Endothelial cell of umbilical vein (primary cell): ENCODE measurements at places on chromosomes 1 and 21.

DNA sequence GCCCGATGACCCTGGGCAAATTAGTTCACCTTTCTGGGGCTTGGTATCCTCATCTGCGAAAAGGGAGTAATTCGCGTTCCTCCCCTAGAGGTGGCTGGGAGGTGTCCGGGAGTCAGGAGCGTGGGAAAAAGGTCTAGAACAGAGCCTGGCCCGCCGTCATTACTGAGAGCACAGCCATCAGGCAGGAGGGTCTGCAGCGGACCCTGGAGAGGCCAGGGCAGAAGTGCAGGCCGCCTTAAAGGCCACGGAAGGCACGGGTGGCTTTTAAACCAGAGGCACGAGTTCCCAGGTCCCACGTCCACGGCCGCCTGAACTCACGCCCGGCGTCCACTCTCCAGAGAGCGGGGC, 850 bp downstream of the PANK4 start:
- no peak for DNase-seq

GRCh38 chr1:39987869-39988268, 32.9 kb downstream of the MFSD2A start:
- DNase-seq: peak; percentile 82

GRCh38 chr1:54846716-54847284, 40.2 kb downstream of the DHCR24 start:
- no peak for DNase-seq

DNA sequence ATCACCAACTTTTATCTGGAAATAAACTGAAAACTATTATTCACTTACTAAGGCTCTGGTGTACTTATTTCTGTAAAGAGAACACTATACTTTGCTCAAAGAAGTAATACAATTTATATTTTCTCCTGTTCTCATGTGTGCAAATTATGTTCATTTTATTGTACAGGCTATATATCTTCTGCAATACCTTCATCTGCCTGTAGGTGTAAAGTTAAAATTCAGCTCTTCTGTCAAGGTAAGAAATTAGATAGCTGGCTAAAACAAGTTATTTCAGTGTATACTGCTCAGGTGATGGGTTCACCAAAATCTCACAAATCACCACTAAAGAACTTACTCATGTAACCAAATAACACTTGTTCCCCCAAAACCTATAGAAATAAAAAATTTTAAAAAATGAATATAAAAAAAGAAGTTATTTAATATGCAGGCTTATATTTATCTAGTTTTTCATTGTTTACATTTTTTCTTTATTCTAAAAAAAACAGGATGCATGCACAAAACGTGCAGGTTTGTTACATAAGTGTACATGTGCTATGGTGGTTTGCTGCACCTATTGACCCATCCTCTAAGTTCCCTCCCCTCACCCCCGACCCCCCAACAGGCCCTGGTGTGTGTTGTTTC, 81.5 kb downstream of the PTGER3 start:
- peak; percentile 17 for DNase-seq

- DNase-seq: no peak
Measured at GRCh38 chr1:33876970-33877650, 13.2 kb downstream of the HMGB4 start.

GRCh38 chr1:8780405-8780804, 37.0 kb downstream of the RERE start:
- peak; percentile 30 for DNase-seq

GRCh38 chr1:222904451-222904850, 89.6 kb downstream of the DISP1 start:
- DNase-seq: no peak

DNA sequence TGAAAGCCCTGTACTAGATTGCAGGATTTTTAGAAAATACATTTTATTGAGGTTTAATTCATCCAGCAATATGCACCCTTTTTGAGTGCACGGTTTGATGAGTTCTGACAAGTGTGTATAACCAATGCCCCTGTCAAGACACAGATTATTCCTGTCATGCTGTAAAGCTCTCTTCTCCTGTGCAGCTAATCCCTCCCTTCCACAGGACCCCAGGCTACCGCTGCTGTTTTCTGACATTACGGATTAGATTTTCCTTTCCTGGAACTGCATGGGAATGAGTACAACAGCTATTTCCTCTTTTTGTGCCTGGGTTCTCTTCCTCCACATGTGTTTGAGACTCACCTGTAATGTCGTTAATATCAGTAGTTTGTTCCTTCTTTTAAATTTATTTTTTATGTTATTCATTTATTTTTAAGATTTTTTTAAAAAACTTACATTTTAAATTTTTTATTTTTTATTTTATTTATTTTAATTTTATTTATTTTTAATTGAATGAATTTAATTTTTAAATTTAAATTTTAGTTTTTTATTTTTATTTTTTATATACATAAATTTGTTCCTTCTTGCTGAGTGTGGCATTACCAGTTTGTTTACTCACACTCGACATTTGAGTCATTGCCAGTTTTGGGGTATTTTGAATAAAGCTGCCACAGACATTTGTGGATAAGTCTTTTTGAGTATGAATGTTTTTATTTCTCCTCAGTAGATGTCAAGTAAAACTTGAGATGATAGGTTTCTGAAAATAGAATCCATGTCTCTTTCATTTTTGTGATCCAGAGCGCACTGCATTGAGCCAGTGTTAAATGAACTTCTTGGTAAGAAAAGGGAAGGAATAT, 79.0 kb upstream of the B3GALT5 start:
- DNase-seq: no peak

DNA sequence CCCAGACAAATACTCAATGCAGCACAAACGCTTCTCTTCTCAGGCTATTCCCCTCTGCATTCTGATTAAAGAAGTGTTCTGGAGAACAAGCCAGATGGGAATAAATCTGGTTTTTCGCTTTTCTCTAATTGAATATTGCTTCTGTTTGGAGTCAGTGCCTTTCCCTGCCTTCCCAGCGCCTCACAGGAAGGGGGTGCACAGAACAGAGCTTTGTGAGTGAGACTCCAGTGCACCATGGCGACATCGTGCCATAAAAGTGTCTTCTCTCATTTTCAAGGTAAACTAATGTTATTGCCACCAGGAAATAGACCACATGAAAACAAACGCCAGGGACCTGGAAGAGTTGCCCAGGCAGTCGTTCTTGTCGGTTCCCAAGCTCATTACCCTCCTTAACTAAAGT, 43.6 kb upstream of the SLC45A1 start:
- no peak for DNase-seq

DNA sequence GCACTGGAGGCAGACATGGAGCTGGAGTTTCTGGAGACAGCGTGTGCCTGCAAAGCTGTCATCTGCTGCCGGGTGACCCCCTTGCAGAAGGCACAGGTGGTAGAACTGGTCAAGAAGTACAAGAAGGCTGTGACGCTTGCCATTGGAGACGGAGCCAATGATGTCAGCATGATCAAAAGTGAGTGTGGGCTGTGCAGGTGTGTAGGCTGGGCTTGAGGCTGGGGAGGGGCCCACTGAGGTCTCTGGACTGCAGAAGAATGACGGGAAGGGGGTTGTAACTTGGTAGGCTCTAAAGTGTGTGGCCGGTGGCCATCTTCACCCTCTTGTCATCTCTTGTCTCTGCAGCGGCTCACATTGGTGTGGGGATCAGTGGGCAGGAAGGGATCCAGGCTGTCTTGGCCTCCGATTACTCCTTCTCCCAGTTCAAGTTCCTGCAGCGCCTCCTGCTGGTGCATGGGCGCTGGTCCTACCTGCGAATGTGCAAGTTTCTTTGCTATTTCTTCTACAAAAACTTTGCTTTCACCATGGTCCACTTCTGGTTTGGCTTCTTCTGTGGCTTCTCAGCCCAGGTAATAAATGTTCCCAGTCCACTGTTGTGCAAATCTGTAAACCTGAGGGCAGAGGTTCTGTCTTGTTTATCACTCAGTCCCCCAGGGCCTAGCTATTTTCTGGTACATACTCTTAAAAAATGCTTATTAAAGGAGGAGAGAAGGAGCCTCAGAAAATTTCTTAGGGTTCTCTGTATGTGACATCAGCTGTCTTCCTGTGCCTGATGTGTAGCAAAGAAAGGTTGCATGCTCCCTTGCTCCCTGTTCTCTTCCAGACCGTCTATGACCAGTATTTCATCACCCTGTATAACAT, 19.9 kb downstream of the ATP8B2 start:
- DNase-seq: peak; percentile 41

GRCh38 chr1:30283199-30283962, 440.0 kb downstream of the MATN1 start:
- no peak for DNase-seq

- no peak for DNase-seq
Measured at GRCh38 chr21:24759348-24760075, 847.8 kb downstream of the MRPL39 start.

DNA sequence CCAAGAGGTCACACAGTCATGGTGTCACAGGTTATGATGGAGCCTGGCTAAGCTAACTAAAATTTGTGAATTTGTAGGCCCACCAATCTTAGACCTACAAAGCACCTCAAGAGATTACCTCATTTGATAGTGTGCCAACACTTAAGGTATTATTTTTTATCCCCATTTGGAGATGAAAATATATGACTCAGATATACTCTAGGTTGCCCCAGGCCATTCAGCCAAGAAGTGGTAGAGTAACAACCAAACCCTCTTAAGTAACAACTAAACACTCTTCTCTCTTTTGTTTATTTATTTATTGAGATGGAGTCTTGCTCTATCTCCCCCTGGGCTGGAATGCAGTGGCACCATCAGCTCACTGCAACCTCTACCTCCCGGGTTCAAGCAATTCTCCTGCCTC, 14.3 kb downstream of the NPL start:
- no peak for DNase-seq

DNA sequence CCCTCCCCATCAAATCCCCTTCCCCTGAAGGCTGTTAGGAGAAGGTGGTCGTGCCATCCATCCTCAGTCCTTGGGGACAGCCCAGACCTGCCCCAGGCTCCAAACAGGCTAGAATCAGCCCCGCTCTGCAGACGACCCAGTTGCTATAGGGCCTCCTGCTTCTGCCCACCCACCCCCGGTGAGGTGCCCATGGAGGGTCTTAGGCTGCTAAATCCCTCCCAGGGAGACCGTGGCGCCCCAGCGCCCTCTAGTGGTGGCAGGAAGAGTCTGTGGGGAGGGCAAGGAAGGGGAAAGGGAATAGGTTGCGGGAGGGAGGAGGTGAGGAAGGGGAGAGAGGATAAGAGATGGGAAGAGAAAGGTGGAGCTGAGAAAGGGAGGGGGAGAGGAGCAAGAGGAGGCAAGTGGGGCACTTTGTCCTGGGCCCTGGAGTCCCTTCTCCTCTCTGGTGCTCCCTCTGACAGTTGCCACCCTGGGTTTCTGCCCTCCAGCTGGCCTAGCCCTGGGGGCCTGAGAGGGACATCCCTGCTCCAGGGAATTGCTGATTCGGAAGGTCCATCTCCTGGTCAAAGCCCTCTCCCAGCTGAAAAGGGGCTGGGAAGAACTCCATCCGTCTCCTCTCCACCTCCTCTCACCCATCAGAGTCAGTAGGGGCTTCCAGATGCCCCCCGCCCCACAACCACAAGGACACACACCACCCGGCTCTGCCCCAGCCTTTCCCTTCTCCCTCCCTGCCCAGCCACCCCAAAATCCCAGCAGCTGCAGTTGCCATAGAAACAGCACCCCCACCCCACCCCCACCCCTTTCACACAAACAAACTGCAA, 55.4 kb downstream of the CAMK2N1 start:
- DNase-seq: peak; percentile 34

DNA sequence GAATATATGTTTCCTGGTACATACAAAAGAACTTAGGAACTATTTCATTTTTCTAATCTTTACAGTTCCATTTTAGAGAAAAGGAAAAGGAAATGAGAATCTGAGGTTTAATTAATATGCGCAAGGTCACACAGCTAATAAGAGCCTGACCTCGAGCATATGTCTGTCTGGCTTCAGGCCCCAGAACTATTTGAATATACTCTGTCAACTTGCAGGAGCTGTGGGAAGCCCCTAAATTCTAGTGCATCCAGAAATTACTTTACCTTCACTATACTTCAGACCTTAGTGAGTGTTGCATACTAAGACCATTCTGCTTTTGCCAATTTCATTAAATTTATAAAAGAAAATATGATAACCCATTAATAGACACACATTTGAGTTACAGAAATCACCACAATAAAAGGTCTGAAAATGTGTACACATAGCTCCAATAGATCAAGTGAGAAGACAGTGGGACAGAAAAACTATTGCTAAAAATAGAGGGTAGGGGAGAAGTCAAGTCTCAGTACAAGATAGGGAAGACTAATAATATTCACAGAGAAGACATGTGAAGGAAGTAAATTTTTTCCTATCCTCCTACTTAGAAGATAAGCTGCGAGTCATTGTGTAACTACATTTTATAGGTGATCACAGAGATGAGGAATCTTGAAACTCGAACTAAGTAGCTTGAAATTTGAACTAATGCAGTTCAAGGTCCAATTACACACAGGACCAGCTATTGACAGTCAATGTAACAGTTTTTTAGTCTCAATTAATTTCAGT, 3.8 kb downstream of the RGS13 start:
- DNase-seq: no peak

GRCh38 chr1:246198115-246198816, 308.8 kb downstream of the SMYD3 start:
- no peak for DNase-seq

GRCh38 chr21:29640080-29640508, 299.7 kb downstream of the GRIK1 start:
- DNase-seq: no peak

- no peak for DNase-seq
Measured at GRCh38 chr1:13823936-13824335, 123.9 kb downstream of the PRDM2 start.

GRCh38 chr1:99613716-99614115, 32.2 kb upstream of the PALMD start:
- DNase-seq: peak; percentile 82

DNA sequence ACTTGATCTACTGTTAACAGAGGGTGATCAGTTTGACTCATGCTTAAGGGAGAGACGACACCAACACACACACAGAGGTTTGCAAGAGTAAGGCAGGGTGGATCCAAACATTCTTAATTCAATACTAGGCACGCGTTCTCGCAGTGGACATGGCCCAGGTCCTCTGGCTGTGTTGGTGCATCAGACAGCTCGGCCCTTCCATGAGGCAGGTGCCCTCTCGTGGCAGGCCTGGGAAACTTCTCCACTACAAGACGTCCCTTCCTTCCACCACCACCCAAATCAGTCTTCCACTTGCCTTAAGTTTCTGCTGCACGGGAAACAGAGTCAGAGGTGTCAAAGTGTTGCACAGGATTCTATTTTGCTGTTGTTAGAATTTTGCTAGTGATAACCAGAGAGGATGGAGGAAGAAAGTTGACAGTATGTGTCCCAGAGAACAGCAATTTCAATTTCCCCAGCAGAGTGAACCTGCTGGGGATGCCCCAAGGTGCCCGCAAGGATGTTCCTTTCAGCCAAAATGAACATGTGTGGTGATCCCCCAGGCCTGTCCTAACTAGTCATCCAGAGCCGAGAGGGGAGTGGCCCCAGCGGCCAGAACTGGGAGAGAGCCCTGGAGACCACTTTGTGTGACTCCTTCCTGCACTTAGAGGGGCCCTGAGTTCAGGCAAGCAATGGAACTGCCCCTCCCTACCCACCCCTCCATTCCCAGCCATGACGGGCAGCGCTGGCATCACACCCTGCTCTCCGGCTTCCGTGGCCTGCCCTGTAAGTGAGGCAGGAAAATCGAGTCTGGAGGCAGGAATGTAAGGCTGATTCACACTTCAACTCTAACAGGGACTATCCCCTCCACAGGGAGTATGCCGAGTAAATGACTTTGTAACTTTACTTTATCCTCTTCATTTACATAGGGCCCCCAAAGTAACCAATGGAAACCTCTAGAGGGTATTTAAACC, 34.8 kb downstream of the MX1 start:
- DNase-seq: peak; percentile 56

GRCh38 chr1:157833145-157833544, 8.5 kb downstream of the CD5L start:
- no peak for DNase-seq
